ENCODE measurements at places on chromosomes 6 and 20.

- no peak for DNase-seq
These were observed 38.7 kb downstream of the SYNE1 start for GRCh38 chr6:152598421-152598820.

DNA sequence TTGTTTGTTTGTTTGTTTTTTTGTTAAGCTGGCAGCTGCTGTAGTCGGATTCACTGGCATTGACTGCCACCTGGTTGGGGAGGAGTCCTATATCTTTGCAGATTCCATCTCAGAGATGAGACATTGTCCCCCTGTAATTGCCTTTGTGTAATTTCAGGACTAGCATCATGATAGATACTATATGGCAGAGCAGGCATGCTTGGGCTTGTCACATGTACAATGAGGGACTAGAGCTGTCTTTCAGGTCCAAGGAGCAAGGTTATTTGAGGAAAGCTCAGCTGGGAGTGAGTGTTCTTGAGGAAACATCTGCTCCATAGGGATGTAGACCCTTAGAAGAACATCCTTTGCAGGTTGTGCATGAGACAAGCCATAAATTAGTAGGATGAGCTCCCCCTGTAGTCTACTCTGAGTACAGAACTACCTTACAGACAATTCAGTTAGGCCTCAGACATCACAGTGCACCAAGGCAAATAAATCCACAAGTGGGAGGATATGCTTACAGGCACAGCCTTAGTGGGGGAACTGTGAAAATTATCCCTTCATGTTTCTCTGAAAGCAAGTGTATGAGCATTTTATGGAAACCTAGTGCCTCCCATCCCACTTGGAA lies 62.1 kb downstream of the BMP2 start:
- no peak for DNase-seq

DNA sequence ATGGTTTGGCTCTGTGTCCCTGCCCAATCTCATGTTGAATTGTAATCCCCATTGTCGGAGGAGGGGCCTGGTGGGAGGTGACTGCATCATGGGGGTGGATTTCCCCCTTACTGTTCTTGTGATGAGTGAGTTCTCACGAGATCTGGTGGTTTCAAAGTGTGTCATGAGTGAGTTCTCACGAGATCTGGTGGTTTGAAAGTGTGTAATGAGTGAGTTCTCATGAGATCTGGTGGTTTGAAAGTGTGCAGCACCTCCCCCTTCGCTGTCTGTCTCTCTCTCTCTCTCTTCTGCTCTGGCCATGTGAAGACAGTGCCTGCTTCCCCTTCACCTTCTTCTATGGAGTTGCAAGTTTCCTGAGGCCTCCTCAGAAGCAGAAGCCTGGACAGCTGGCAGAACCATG lies 87.6 kb downstream of the MYLK4 start:
- DNase-seq: no peak

DNA sequence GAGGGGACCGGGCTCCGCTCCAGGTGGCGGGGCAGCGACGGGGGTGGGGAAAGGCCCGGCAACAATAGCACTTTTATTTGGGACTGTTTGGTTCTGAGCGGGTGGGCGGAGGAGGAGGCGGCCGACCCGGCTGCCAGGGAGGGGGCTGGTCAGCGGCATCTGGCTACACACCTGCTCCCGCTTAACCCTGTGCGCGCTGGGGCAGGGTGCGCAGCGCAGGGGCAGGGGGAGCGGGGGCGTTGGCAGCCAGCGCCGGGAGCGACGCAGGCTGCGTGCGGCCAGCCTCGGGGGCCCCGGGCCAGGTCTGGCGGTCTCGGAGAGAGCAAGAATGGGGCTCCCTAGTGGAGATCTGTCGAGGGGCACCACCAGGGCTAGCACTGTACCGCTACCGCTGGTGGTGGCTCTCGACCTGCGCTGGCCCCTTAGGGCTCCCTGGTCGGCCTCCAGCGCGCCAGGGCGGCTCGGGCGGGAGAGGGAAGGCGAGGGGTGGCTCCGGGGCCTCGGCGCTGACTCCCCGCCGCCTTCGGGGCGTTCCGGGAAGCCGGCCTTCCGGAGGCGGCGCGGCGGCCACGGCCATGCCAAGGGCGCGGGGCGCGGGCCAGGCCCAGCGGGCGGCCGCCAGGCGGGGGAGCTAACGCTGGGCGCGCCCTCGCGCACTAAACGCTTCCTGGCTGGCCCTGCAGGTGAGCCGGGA lies 92.4 kb downstream of the NCR2 start:
- no peak for DNase-seq

DNA sequence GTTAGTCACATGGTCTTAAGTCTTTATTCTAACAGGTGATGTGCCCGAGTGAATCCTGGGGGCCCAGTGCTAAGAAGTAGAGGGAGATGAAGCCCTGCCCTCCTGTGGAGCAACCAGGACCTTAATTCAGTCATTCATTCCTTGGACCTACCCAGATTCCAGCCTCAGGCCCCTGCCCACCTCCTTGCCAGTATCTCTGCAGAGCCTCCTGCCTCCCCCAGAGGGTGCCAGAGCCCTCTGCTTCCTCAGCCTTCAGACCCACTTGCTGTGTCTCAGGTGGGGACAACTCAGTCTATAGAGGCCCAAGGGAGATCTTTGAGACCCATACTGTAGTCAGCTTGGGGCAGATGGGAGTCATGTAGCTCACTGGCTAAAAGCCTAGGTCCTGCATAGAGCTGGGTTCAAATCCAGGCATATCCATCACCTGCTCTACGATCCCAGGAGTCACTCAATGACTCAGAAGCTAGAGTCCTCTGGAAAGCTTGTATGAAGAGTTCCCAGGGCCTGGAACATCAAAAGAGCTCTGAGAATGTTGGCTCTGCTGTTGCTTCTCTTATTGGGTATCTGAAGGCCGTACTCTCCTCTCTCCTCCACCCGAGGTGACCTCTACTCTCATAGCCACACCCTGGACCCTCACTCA lies 3.9 kb upstream of the SIGLEC1 start:
- no peak for DNase-seq

DNA sequence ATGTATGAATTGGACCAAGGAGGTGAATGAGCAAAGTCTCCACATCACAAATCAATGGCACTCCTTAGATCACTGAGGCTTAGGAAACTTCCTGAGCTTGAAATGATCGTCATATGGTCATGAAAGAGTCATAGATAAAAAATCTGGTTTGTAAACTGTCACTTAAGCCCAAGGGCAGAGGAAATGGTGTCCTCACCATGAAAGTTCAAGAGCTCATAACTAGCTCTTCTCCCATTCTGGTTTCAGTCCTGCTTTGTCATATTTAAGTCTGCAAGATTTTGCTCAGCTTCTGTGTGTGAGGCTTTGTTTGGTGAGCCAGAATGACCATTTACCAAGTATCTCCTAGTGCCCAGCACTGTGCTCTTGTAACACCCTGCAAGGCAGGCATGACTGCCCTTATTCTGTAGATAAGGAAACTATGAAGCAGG lies 60.5 kb downstream of the GJA10 start:
- no peak for DNase-seq

- no peak for DNase-seq
These were observed 6.7 kb downstream of the TGIF2 start for GRCh38 chr20:36579996-36580545.

DNA sequence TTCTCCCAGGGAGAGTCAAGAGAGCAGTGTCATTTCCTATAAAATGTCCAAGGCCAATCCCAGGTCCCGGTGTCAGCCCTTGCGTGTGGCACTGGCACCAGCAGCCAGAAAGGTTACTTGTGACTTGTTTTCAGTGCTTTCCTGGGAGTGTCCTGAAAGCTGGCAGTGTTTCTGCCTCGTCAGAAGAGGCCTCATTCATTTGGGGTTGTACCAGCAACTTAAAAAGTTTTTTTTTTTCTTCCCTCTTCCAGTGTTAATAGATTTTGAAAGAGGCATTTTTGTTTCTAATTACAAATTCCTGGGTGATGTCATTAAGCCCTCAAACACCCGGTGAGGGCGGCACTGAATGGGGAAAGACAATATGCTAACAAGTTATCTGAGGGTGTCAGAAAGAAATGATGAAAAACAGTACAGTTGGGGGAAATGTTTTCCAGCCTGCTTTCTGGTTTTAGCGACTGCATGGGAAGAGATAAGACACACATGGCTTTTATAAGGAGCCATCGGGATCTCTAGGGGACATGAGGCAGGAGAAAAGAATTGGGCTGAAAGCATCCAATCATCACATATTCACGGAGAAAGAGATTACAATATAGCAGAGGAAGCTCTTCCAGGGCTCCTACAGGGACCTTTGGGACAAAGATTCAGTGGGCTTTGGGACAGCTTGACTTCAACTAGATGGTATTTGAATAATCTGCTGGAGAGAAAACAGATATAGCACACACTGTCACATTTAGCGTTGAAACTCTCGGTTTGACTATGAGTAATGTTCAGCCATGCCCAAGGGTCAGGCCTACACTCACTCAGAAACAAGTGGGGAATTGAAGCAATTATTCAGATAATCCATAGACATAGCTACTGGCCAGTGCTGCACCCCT lies 153.0 kb downstream of the BCAS1 start:
- DNase-seq: no peak

DNA sequence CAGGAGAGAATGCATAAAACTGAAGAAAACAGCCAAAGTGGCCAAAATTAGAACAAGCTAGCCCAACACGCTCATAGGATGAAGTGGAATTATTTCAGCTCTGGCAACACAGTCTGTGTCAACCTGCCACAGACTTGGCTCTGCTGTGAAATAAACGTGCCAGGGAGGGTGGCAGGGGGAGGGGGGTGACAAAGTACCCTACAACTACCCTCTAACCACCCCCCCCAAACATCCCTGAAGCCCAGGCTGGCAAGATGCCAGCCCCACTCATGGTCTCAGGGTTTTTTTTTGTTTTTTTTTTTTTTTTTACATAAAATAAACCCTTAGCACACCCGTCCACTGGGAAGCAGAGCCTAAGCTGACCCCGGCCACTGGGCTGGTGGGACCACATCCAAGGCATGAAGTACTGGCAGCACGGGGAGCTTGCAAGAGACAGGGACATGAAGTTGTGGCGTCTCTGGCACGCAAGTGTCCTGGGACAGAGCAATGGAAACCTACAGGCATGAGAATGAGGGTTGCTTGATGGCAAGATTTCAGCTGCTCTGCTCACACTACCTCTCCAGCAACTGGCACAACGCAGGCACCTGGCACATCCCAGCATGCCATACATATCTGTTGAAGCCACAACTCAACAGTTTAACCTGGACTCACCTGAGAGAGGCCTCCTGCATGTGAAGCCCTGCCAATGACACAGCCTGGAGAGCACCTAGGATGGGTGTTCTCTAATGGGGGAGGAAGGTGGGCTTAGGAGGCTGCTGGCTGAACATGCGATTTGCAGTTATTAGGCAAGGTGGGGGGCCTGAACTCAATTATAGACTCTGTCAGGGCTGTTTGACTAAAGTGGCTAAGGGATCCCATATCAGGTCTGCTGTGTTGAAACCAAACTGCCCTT lies 76.4 kb downstream of the TRAM2 start:
- DNase-seq: no peak

DNA sequence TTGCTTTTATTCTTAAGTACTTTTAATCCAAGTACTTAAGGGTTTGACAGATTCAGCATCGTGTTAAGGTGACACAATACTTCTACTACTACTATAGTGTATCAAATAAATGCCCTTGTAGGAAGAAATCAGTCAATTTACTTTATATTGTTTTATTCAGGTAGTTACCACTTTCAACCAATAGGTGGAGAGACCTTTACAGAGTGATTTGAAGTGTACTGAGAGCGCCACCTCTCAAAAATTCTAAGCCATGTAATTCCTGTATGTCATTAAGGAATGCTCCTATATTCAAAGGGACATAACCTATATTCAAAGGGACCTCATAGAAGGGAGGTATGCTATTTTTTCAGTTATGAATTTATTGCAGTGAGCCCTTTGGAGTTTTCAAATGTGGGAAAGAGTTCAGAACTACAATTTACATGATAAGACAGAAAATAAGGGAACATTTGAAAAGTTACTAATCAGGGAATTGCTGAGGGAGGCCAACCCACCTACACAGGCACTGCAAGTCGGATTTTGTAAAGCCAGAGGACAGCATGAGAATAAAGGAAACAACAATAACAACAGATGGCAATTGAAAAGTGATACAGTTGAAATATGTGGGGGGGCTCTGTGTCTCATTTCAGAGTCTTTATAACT lies 955.6 kb downstream of the TBC1D32 start:
- no peak for DNase-seq

DNA sequence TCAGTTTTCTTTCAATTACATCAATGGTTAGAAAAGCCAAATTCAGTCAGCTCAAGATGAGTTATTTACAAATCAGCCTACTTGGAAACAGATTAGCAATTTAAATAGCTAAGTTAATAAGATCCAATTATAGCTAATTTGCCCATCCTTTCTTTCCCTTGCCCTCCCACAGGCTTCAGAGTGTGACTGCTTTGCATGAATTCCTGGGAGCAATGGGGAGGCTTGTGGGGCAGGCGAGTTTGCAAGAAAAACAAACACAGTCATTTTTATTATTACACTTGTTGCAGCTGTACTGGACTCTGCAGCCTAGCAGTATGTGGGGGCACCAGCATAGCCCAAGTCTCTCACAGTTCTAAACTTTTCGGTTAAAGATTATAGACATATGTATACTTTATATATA lies 219.0 kb downstream of the NKAIN2 start:
- DNase-seq: no peak

- DNase-seq: no peak
These were observed 35.7 kb downstream of the TXLNB start for GRCh38 chr6:139256087-139256486.

DNA sequence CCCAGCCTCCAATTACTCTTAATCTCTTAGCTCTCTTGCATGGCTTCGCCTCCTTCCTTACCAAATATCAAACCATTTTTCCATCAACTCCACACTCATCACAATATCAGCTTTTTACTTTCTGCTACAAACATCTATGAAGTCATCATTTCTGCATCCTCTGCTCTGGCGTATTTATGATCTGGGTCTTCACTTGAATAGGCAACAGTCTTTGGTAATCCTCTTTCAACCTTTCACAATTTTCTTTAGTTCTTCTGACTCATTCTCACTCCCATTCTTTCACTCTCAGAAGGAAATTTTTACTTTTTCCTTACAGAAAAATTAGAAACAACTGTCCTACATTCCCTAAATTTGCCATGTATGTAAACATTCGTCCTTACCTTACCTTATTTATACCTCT lies 522.4 kb downstream of the HDGFL1 start:
- DNase-seq: no peak

DNA sequence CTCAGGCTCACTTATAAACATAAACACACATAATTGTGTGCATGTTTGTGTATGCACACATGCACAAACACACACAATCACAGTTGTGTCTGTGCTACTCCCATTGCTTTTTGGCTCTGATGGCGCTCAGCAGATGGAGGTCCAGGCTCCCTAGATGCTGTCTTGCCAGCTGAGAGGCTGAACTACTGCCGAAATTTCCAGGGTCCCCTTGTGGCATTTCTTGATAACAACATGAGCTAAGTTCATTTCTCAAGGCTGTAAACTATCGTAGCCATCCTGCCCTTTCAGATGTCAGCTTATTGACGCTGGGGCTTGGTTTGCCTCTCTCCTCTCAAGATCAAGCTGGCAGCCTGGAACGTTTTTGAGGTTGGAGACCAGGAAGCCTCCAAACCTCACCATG lies 313.9 kb upstream of the RNF24 start:
- no peak for DNase-seq

- DNase-seq: no peak
These were observed 27.9 kb upstream of the TMEM217 start for GRCh38 chr6:37285861-37286311.
